Fibroblast of skin of abdomen (primary cell): ENCODE measurements at places on chromosomes 7 and 10.

DNA sequence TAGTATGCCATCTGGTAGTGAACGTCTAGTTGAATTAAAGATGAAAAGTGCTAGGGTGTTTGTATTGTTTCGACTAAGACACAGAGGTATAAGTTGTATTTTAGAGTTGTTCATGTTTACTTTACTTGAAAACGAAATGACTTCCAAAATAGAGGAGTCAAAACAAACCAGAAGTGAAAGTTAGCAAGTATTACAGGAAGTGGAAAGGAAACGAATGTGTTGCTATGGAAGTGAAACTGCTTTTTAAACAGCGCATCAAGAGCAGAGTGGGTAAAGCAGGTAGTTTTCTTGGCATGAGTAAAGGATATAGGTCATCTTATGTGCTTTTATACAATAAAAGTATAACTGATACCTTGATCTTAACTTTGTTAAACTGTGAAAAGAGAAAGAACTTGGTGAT lies 20.0 kb upstream of the GALNTL5 start:
- DNase-seq = no peak

DNA sequence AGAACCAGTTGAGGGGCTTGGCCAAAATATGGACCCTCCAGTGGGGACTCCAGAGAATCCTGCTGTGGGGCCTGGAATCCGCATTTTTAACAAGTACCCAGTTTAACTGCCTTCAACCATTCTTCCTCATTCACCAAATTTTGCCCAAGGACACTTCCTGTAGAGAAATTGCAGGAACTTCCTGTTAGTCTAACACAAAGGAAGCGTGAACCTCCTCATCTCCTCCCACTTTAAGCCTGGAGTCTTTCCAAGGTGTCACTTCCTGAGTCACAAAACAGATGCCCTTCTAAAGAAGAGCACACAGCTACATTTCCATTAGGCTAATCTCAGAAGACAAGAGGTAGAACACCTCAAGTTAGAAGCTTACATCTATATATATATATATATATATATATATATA lies 188.4 kb downstream of the PPP1R17 start:
- DNase-seq = peak; percentile 11

GRCh38 chr7:24939416-24939815 lies 40.6 kb downstream of the OSBPL3 start:
- DNase-seq = no peak

GRCh38 chr7:92815412-92815811 lies 21.0 kb downstream of the CDK6 start:
- no peak for DNase-seq

GRCh38 chr10:78886129-78886528 lies 182.6 kb upstream of the ZMIZ1 start:
- DNase-seq = no peak

- no peak for DNase-seq
These were observed 12.6 kb downstream of the GTF2IRD1 start for GRCh38 chr7:74466196-74466813.
